ENCODE measurements at places on chromosomes 4 and X. TPM values are rescaled to one million over a fixed set of nuclear protein-coding genes. Genes with fewer than 3 reads are reported as not detected.

Gene EIF4E
- total RNA-seq, result 57.7 TPM

GRCh38 chr4:173527103-173527891 lies 2.7 kb downstream of the HAND2 start:
- no peak for DNase-seq

- no peak for DNase-seq
Measured at GRCh38 chr4:186746581-186746980, 22.9 kb upstream of the FAT1 start.

Gene EDNRA
- 20.5 TPM for total RNA-seq
